CD4-positive, alpha-beta T cell treated with Interleukin-4 for 1 hour (primary cell): ENCODE measurements at places on chromosomes 2 and 18.

DNA sequence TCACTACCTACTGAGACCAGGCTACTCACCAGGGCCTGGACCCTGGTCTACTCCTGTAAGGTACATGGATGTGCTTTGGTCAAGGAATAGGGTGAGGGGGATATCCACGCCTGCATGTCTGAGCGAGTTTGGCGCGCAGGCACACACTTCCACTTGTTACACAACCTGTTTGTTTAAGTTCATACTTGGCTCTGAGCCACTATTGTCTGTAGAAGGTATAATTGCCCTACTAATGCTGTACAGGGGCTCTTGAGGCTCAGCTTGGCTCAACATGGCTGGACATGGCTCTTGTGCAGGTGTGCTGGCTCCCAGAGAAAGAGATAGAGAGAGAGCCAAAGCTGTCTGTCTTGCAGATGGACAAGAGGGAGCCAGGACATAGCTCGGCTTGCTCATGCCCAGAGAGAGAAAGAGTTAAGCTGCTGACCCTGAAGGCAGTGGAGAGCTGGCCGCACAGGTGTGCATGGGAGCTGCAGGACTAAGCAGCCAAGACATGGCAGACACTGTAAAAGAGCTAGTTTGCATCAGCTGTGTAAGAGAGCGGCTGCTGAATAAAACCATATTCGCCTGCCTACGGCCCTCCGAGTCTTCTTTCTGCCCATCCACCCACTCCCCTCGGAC lies 35.2 kb downstream of the NPPC start:
- no peak for DNase-seq

DNA sequence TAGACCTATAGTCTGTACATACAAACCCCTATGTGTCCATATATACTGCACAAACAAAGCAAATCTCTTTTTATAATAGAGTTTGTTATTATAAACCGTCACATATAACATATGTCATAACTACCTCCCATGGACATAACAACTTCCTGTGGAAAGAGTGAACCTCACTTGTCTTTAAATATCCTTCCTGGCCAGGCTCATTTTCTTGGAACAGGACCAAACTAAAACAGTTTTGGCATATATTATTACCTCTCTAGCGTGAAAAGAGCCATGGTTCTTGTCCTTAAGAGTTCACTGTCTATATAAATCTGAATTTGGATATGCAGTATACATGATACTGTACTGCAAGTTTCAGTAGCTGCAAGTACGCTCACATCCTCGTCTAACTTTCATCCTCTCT lies 28.3 kb upstream of the DNAJC27 start:
- DNase-seq = no peak

DNA sequence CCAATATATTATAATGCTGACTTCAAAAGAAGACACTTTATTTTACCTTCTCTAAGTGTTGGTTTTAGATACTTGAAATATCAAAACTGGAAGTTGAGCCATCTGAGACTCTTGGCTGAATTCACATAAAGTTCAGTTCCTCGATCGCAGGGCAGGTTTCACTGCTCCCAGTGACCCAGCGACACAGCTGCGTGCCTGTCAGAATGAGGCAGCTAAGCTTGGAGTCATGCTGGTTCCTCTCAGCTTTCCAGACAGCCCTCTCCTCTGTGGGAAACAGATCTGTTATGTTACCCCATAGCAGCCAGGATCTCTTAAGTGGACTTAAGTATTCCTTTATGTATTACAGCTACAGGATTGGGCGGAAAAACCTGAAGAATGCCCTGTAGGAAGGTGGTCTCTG lies 142.8 kb upstream of the ALPP start:
- DNase-seq = no peak

GRCh38 chr2:182650704-182651103 lies 65.4 kb upstream of the DNAJC10 start:
- peak; percentile 23 for DNase-seq

DNA sequence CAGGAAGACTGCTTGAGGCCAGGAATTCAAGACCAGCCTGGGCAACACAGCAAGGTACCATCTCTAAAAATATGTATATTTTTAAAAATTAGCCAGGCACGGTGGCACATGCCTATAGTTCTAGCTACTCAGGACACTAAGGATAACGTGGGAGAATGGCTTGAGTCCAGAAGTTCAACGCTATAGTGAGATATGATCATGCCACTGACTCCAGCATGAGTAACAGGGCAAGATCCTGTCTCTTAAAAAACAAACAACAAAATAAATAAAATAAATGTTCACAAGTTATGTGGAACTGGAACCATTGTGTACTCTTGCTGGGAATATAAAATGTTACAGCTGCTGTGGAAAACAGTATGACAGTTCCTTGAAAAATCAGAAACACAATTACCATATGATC lies 47.2 kb downstream of the USP34 start:
- DNase-seq = no peak

DNA sequence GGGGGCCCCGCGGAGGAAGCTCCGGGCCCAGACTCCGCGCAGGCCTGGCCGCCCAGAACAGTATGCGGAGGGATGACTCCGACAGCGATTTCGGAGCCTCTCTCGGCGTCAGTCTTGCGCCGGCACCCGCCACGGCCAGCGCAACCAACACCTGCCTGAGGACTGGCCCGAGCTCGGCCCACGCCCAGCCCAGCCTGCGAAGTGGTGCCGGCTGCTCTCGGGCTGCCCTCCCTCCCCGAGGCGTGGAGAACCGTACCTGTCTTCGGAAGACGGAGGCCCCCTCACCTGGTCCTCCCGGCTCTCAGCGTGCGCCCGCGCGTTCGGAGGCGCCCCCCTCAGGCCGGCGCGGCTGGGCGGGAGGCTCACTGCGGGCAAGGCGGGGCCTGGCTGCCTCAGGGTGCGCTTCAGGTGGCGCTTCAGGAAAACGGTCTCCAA lies at the start of gene M1AP:
Gene M1AP, minus strand, starts transcription at position 322 of the 435 bp plus-strand sequence. CDS start 8,055 bp downstream, outside the sequence.
- DNase-seq = no peak

- DNase-seq = no peak
These were observed 106.0 kb downstream of the OLA1 start for GRCh38 chr2:174142290-174142689.

- no peak for DNase-seq
These were observed 43.2 kb downstream of the FOSL2 start for GRCh38 chr2:28435814-28436351.

DNA sequence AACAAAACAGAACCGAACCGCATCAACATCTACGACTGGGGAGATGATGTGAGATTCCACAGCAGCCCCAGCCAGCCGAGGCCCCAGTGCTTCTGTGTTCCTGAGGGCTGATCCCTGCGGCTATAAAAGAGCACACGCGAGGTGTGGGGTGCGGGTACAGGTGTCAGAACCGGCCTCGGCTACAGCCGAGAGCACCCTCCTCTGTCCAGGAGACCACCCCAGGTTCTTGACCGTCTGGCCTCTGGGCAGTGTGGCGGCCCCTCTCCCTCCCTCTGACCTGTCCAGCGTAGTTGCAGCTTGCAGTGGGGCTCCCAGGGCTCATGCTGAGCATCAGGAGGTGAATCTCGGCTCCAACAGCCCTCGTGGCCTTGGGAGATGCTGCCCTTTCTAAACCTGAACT lies 23.7 kb downstream of the RTP5 start:
- DNase-seq = no peak

DNA sequence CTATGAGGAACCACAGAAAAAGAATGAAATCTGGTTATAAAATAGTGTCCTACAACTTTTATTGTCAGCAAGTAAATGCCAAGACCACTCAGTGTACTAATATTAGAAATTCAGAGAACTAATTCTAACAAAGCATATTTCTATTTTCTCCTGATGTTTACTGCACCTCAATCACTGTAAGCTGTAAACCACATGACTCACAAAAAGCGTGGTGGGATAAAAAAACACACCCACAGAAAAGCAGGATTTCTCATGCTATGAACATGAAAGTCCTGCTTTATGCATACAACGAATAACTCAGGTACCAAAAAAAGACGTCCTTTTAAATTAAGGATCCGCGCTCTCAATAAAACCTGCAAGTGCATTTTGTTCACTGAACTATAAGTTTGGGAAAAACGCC lies 797 bp downstream of the TXNL4A start:
- no peak for DNase-seq

- DNase-seq = no peak
These were observed 61.7 kb upstream of the ITGB6 start for GRCh38 chr2:160261732-160262131.

GRCh38 chr2:61057562-61057961 lies 8.1 kb upstream of the SANBR start:
- no peak for DNase-seq

GRCh38 chr2:56185582-56186046 lies 1.8 kb downstream of the CCDC85A start:
- no peak for DNase-seq

GRCh38 chr2:190563109-190563508 lies 28.6 kb upstream of the NEMP2 start:
- DNase-seq = peak; percentile 4

DNA sequence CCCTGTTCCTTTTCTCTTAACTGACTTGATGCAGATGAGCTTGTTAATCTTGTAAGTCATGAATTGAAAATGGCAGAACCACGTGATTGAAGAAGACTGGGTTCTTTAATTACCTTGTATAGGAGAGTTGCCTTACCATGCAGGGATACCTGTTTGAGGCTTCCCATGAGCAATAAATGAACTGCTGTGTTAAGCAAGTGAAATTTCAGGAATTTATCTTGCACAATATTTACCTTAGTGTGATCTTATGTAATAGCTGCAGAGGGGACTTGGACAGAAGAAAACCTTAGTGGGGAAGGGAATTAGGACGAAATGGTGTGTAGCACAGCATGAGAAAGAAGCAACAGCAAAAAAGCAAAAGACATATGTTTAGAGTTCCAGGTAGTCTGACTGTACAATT lies 384.0 kb upstream of the TMEFF2 start:
- DNase-seq = no peak

DNA sequence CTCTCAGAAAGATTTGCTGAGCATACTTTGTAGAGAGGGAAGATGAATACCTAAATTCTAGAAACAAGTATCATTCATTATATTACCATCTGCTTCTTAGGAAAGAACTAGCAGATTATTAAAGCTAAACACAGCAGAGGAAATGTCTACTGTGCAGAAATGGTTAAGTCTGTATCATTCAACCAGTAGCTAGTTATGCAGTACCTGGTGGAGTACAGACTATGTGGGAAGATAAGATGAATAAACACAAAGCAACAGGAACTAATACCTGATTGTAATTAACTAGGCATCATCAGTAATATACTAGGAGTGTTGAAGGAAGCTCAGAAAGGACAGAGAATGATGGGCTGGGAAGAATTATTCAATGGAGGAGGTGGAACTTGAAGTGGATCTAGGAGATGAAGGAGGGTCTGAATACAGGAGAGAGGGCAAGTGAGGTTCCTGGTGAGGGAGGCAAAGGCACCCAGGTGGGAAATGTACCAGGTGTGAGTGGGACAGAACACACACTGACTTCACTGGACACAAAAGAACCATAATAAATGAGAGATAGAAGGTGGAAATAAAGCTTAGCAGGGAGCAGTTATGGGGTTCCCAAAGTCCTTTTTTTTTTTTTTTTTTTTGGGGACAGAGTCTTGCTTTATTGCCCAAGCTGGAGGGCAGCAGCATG lies 9.5 kb downstream of the WDFY1 start:
- DNase-seq = no peak

DNA sequence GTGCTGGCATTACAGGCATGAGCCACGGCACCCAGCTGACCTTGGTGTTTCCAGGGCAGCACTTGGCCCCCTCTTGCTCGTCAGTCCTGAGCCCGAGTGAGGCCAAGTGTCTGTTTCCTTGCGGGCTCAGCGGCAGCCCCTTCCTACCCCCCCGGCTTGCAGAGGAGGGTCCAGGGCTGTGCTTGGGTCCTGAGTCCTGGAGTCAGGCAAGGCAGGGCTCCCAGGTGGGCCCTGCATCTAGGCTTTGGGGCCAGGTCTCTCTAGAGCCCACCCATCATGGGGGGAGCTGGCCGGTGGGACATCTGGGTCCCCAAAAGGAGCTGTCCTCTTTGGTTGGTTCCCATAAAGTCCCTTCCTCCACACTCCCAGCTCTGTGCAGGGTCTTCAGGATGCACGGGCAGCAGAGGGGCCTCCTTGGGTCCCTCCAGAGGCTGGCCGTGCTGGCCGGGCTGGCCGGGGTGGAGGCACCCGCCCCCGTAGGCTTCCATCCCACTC lies 63.7 kb upstream of the HPCAL1 start:
- DNase-seq = no peak

DNA sequence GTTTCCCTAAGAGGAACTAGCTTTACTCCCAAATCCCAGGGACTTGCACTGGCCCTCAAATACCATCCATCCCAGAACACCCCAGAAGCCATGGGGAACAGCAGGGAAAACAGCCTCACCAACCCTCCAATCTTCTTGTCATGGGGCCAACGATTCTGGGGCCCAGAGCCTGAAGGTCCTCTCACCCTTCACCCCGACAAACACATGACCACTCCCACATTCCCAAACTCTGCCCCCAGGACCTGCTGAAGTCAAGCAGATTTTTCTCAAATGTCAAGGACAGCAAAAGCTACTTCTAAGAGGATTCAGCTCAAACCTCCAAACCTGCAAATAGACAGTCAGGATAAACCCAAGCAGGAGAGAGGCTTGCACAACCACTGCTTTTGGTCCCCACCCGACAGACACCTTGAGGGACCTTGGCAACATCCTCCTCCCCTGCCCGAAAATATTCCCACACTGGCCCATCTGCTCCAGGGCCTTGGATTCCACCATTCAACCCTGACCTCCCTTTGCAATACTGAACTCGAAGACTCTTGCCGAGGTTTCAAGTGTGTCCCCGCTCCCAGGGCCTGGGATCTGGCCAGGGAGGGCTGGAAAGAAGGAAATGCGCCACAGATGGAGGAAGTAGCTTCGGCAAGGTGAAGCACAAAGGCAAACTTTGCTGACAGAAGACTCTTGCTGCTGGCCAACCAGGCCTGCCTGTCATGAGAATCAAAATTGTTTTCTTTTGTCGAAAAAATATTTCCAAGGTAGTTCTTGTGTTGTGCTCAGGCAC lies 143.3 kb downstream of the ZFP36L2 start:
- no peak for DNase-seq

GRCh38 chr2:53021292-53021691 lies 746.3 kb upstream of the CHAC2 start:
- DNase-seq = no peak

DNA sequence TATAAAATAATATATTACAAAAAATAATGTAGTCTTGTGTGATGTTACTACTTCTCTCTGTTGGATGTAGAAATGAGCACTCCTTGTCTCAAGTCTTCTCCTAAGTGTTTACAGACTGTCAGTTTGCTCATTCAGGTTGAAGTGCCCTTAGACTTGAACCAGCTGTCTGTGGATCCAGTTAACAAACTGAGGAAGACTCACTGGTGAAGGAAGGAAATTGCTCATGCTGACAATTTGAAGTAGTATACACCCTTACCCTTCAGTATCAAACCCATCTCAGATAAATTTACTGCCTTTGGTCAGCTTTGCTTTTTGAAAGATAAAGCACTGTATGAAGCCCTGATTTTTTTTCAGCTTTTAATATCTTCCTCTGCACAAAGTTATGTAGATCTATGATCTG lies 854.2 kb upstream of the ZEB2 start:
- no peak for DNase-seq

GRCh38 chr2:127769587-127769986 lies 41.4 kb downstream of the WDR33 start:
- no peak for DNase-seq

DNA sequence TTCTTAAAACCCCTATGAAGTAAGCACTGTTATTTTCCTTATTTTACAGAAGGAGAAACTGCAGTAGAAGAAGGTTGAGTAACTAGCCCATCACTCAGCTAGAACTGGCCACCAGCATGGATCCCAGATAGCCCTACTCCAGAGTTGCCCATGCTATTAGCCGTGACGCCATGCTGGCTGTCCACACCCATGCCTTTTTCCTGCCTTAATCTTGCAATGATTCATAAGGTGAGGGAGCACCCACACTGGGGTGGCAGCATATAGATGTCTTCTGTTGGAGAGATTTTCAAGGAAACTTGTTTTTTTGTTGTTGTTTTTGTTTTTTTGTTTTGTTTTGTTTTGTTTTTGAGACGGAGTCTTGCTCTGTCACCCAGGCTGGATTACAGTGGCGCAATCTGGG lies 204.1 kb upstream of the HAAO start:
- no peak for DNase-seq
